ENCODE measurements at places on chromosomes 1 and 21. TPM values are rescaled to one million over a fixed set of nuclear protein-coding genes. Genes with fewer than 3 reads are reported as not detected.

ARHGEF16 gene
- 16.1 TPM for polyA plus RNA-seq

DNA sequence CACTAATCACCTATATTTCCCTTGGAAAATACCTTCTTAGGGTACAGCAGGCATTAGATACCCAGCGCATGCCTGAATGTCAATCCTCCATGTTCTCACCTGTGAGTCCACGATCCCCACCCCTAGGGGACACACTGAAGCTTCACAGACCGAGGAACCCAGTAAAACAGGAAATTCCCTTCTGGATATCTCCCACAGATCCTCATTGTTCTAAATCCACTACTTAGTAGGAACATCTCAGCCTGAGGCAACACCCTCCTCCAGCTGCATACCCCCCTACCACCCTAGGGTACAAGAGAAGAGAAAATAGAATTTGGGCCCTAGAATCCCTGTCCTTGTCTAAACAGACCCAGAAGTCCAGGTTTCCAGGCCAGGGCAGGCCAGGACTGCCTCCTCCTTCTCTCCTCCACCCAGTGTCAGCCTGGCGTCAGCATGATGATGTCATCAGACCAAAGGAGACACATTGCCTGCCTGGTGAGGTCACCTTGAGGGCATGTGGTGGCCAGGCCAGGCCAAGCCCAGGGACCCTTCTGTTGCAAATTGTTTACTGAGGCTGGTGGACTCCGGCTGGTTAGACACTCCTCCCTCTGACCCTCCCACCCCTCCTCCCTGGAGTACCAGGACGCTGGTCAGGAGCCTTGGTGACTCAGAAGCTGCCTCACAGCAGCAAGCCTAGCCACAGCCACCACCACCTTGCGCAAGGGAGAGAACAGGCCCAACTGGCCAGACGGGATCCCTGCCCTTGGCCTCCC is 6.2 kb downstream of the NECTIN4 start:
- DNase-seq = no peak

ADCY10 gene
- 0.39 TPM for polyA plus RNA-seq

- DNase-seq = no peak
Observed at GRCh38 chr1:84156210-84156621, 12.1 kb downstream of the PRKACB start.

DNA sequence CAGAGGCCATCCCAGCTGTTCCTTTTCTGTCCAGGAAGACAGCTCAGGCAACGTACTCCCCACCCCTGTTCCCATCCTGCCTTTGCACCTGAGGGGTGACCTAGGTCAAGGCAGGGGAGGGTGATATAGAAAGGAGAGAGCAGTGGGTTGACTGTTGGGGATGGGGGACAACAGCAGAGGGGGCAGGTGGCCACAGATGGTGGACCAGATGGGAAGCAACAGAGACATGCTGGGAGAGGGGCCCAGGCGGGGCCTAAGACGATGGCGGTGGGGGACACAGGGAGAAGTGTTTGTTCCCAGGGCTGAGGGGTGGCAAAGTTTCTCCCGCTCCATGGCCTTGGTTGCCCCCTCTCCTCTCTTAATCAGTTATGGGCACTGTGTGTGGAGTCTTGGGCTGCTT is 6.3 kb downstream of the CELSR2 start:
- no peak for DNase-seq

DNA sequence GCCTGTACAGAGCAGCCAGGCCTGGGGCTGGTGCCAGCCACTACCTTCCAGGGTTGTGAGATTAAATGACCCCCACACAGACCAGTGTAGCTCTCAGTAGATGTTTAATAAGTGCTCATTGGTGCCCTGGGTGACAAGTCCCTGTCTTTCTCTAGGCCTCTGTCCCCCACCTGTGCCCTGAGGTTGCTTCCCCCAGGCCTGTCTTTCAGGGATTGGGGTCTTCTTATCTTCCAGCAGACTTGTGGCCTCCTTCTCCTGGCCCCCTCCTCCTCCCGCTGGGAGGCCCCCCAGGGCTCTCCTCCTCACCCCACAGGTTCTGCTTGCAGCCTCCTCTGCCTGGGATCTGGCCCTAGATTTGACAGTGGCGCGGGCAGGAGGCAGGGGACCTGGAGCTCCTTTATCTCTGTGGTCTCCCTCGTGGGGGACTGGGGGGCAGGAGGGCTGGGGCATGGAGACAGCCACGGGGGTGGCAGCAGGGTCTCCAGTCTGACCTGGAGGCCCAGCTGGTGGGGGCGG is 40.3 kb downstream of the EPHA2 start:
- no peak for DNase-seq

- peak; percentile 31 for DNase-seq
Observed at GRCh38 chr1:47388891-47389238, 27.2 kb upstream of the FOXE3 start.

OR2L8 gene
- polyA plus RNA-seq = not detected

DNA sequence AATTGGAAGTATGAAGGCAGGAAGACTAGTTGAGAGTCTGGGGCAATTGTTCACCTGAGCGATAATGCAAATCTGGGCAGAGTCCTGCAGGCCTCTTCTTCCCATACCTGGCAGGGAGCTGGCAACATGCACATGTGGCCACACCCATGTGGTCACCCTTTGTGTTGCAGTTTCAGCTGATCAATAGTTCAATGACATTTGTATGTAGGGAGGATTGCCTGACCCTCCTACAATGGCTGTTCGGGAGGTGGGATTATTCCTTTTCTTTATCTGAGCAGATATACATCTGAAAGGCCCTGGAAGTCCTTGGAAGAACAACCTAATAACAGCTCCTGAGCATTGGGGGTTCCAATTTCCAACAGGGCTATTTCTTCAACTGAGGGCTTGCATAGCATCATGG is 15.2 kb upstream of the TRIM45 start:
- no peak for DNase-seq

- no peak for DNase-seq
Observed at GRCh38 chr1:203274603-203275381, 30.5 kb upstream of the BTG2 start.

- DNase-seq = no peak
Observed at GRCh38 chr1:156931974-156932710, 11.7 kb downstream of the LRRC71 start.

- DNase-seq = no peak
Observed at GRCh38 chr1:200923601-200924000, 28.9 kb downstream of the INAVA start.

GRCh38 chr1:150477320-150477719 is 9.9 kb upstream of the TARS2 start:
- no peak for DNase-seq

DNA sequence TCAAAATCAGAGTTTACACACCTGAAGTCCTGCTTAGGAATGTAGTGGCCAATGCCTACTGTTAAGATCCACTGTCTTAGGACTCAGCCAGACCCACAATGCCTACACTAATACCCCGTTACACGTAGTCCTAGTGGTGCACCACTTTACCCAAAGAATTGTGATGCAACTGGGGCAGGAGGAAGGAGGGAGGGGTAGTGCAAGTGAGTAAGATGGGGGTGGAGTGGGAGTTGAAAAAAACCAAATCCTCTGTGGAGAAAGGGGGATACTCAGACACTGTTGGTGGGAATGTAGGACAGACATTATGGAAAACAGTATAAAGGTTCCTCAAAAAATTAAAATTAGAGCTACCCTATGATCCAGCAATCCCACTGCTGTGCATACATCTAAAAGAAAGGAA is 19.5 kb downstream of the GLIS1 start:
- DNase-seq = no peak

MRPS14 gene
- polyA plus RNA-seq = 47.3 TPM

DNA sequence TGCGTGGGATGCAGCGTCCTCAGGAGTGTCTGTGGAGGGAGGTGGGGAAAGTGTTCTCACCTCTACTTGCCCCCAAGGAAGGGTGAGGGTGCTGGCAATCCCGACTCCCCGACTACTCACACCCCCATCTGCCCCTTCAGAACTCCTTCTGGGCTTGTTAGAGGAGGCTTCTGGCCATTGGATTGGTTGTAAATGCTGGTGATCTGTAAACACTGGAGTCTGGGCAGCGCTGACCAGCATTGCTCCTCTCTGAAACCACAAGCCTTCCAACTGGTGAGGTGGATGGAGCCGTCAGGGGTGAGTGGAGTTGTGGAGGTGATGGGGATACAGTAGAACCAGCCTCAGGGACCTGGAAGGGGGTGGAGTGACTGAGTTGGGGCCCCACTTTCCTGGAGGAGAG is 59.3 kb downstream of the NKAIN1 start:
- DNase-seq = no peak
